ENCODE measurements at places on chromosomes 4 and X. TPM values are rescaled to one million over a fixed set of nuclear protein-coding genes. Genes with fewer than 3 reads are reported as not detected.
A peak's percentile ranks its signal among the peaks of the same experiment; 100 is the strongest.

GRCh38 chr4:77047037-77047436 lies 28.8 kb downstream of the CCNI start:
- H3K4me3 ChIP-seq: no peak overlapping the region
- peaks cover 10% of the 10 kb centered on the region for H3K4me1 ChIP-seq
- no peak for DNase-seq

GRCh38 chr4:73006286-73006990 lies 63.1 kb downstream of the COX18 start:
- H3K36me3 ChIP-seq: no peaks in the 10 kb centered on the region
- H3K27ac ChIP-seq: no peak overlapping the region
- H3K4me3 ChIP-seq: no peak overlapping the region
- no peak for DNase-seq
- no peaks in the 10 kb centered on the region for H3K27me3 ChIP-seq

DNA sequence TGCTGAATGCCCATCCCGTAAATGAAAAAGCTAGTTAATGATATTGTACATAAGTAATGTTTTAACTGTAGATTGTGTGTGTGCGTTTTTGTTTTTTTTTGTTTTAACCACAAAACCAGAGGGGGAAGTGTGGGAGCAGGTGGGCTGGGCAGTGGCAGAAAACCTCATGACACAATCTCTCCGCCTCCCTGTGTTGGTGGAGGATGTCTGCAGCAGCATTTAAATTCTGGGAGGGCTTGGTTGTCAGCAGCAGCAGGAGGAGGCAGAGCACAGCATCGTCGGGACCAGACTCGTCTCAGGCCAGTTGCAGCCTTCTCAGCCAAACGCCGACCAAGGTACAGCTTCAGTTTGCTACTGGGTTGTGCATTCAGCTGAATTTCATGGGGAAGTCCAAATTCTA lies at the start of gene SPP1:
SPP1 (plus strand) TSS at position 249 of the 400 bp plus-strand sequence. CDS start 1,182 bp downstream, outside the sequence.
- H3K36me3 ChIP-seq: no peaks in the 10 kb centered on the region
- no peak within 1 kb of the TSS for H3K4me3 ChIP-seq
- no peaks in the 10 kb centered on the region for H3K4me1 ChIP-seq
- H3K27ac ChIP-seq: no peak within 1 kb of the TSS

- H3K36me3 ChIP-seq: no peaks in the 10 kb centered on the region
- no peak overlapping the region for H3K4me3 ChIP-seq
- H3K27me3 ChIP-seq: no peaks in the 10 kb centered on the region
- H3K4me1 ChIP-seq: no peaks in the 10 kb centered on the region
- no peak for DNase-seq
- no peak overlapping the region for H3K27ac ChIP-seq
These were observed 326.0 kb downstream of the ACTRT1 start for GRCh38 chrX:127726227-127726626.

DNA sequence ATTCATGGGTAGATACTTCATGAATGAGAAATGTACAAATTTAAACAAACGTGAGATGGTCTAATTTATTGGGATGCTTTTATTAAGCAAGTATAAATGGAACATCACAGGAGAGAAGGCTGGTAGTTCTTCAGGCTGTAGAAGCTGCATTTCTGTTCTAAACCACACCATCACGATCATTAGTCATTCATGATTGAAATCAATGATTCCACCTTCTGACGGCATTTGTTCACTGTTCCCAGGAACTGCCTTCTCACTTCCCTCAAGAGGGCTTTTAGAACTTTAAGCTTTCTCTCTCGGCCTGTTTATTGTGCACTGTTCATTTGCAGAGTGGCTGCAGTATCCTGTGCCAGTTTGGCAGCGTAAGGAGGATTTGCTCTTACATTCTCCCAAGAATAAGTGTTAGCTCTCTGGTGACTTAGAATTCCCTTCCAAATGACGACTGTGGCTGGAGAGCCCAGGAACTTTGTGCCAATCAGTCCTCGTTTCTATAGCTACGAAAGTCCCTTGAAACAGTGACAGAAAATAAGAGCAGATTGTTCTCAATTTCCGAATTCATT lies 54.7 kb downstream of the MFAP3L start:
- no peak for DNase-seq
- no peak overlapping the region for H3K4me3 ChIP-seq
- H3K36me3 ChIP-seq: no peaks in the 10 kb centered on the region

DNA sequence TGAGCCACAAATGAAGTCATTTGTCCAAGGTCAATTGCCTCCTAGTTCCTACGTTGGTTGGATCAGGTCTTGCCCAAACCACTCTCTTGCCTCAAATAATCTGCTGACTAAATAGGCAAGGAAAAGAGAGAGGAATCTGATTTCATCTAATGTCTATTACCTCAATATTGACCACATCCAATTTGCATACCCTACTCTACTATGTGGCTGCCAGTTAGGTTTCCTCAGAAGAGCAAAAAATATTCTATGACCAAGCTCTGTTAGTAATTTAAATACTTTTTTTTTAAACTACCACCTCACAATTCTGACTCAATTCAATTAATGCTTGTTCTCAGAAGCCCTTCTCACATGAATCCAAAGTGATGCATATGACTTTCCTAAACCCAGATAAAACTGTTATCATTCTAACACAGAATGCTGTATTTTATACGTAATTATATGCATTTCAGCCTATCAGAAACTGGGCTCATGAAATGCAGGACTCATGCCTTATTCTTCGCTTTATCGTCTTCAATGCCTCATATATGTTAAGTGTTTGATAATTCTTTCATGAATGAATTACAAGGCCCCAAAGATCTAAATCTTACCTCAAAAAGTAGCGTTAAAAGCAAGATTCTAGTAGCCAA lies 98.6 kb downstream of the HUWE1 start:
- H3K4me1 ChIP-seq: no peaks in the 10 kb centered on the region
- no peaks in the 10 kb centered on the region for H3K27me3 ChIP-seq
- no peaks in the 10 kb centered on the region for H3K36me3 ChIP-seq
- no peak overlapping the region for H3K27ac ChIP-seq
- DNase-seq: no peak
- H3K4me3 ChIP-seq: no peak overlapping the region

GRCh38 chr4:3352941-3353594 lies 60.2 kb downstream of the RGS12 start:
- H3K36me3 ChIP-seq: no peaks in the 10 kb centered on the region
- DNase-seq: no peak
- H3K27ac ChIP-seq: no peak overlapping the region
- no peaks in the 10 kb centered on the region for H3K4me1 ChIP-seq
- H3K27me3 ChIP-seq: no peaks in the 10 kb centered on the region

DNA sequence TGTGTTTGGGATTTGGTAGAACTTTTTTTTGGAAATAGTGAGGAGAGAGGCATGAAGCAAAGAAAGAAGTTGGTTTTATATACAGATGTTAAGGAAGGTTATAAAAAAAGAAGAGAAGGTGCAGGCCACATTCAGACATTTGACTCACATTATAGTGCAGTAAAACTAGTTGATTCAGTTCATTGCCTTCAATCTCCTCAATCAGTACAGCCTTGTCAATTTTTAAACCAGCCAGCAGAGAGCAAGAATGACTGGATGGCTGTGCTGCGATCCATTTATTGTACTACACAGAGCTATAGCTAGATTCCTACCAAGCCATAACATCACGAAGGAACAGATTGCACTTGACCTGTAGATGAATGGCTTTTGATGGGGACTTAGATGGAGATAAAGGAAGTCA lies 79.7 kb upstream of the LSM6 start:
- no peaks in the 10 kb centered on the region for H3K27me3 ChIP-seq
- H3K4me3 ChIP-seq: no peak overlapping the region
- no peak overlapping the region for H3K27ac ChIP-seq
- no peaks in the 10 kb centered on the region for H3K36me3 ChIP-seq
- no peaks in the 10 kb centered on the region for H3K4me1 ChIP-seq

GRCh38 chrX:123743312-123743711 lies 10.5 kb upstream of the THOC2 start:
- no peaks in the 10 kb centered on the region for H3K27me3 ChIP-seq
- H3K4me3 ChIP-seq: no peak overlapping the region
- no peak for DNase-seq
- no peaks in the 10 kb centered on the region for H3K36me3 ChIP-seq

DNA sequence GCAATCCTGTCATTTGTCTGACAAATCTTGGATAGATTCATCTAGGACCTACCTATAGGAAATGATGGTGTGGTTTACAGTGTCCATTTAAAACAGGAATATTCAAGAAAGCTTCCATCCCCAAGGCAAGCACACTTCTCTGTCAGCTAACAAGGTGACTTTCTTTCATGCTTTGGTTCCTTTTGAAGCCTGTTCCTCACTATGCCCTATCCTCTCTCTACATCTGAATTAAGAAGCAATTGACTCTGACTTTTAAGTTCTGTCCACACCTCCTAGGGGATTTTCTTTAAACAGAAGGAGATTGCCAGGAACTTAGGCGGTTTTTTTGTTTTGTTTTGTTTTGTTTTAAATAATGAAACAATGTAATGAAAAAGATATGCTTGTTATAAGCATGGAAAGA lies 1181.4 kb upstream of the TENM3 start:
- H3K36me3 ChIP-seq: no peaks in the 10 kb centered on the region
- no peaks in the 10 kb centered on the region for H3K4me1 ChIP-seq
- H3K27ac ChIP-seq: no peak overlapping the region
- no peak overlapping the region for H3K4me3 ChIP-seq
- no peaks in the 10 kb centered on the region for H3K27me3 ChIP-seq
- DNase-seq: no peak

DNA sequence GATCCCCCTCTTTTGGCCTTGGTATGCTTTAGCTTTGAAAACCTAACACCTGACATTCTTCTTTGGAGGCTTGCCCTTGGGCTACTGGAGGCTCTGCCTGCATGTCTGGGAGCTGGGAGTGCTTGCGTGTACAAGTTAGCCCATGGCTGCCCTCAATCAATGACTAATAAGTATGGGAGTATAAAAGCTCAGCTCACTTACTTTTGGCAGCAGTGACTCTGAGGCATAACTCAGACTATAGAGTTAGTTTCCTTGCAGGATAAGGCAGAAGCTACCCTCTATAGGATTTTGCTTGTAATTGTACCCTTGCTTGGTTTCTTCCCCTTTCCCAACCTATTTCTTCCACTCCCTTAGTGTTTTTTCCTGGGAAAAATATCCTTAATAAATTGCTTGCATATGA lies 247.9 kb downstream of the PPP1R2C start:
- H3K4me1 ChIP-seq: no peaks in the 10 kb centered on the region
- no peak overlapping the region for H3K4me3 ChIP-seq
- no peak overlapping the region for H3K27ac ChIP-seq
- H3K27me3 ChIP-seq: no peaks in the 10 kb centered on the region
- no peak for DNase-seq
- H3K36me3 ChIP-seq: no peaks in the 10 kb centered on the region

- H3K27me3 ChIP-seq: no peaks in the 10 kb centered on the region
- peak overlapping the region; percentile 86 for H3K27ac ChIP-seq
- DNase-seq: no peak
- H3K4me3 ChIP-seq: peak overlapping the region; percentile 91
- H3K4me1 ChIP-seq: peaks cover 30% of the 10 kb centered on the region
These were observed 408 bp downstream of the TET2 start for GRCh38 chr4:105147016-105147552.

GRCh38 chr4:145723336-145723735 lies 43.4 kb downstream of the C4orf51 start:
- H3K36me3 ChIP-seq: no peaks in the 10 kb centered on the region
- DNase-seq: no peak
- H3K27ac ChIP-seq: no peak overlapping the region
- peaks cover 26% of the 10 kb centered on the region for H3K4me1 ChIP-seq

GRCh38 chrX:39852491-39852890 lies 245.3 kb downstream of the BCOR start:
- H3K4me3 ChIP-seq: no peak overlapping the region
- H3K36me3 ChIP-seq: no peaks in the 10 kb centered on the region
- no peaks in the 10 kb centered on the region for H3K27me3 ChIP-seq
- DNase-seq: no peak
- H3K27ac ChIP-seq: no peak overlapping the region

- H3K27ac ChIP-seq: no peak overlapping the region
- no peak for DNase-seq
- no peaks in the 10 kb centered on the region for H3K36me3 ChIP-seq
- no peaks in the 10 kb centered on the region for H3K27me3 ChIP-seq
- H3K4me1 ChIP-seq: no peaks in the 10 kb centered on the region
- no peak overlapping the region for H3K4me3 ChIP-seq
These were observed 1957.1 kb upstream of the ADGRL3 start for GRCh38 chr4:59243038-59243437.

- H3K4me1 ChIP-seq: no peaks in the 10 kb centered on the region
- no peaks in the 10 kb centered on the region for H3K36me3 ChIP-seq
- DNase-seq: no peak
- H3K27ac ChIP-seq: no peak overlapping the region
- no peaks in the 10 kb centered on the region for H3K27me3 ChIP-seq
These were observed 35.9 kb downstream of the GPM6B start for GRCh38 chrX:13780868-13781427.

GRCh38 chr4:180768610-180769009 lies 1474.6 kb upstream of the TENM3 start:
- no peak overlapping the region for H3K4me3 ChIP-seq
- no peaks in the 10 kb centered on the region for H3K27me3 ChIP-seq
- no peaks in the 10 kb centered on the region for H3K36me3 ChIP-seq
- no peak for DNase-seq
- no peak overlapping the region for H3K27ac ChIP-seq

The FGFBP2 gene
- total RNA-seq: 1.1 TPM

The NPY1R gene
- 0.40 TPM for total RNA-seq

The F11 gene
- total RNA-seq: not detected

The BTC gene
- total RNA-seq: 0.16 TPM

The PAGE4 gene
- not detected for total RNA-seq

The SPANXD gene
- total RNA-seq: not detected

The ATP8A1 gene
- total RNA-seq: 23.8 TPM

The L1CAM gene
- 0.62 TPM for total RNA-seq
